ENCODE measurements at places on chromosomes 5 and 9.

GRCh38 chr5:10903786-10904560 lies 142.9 kb upstream of the DAP start:
- DNase-seq = no peak

DNA sequence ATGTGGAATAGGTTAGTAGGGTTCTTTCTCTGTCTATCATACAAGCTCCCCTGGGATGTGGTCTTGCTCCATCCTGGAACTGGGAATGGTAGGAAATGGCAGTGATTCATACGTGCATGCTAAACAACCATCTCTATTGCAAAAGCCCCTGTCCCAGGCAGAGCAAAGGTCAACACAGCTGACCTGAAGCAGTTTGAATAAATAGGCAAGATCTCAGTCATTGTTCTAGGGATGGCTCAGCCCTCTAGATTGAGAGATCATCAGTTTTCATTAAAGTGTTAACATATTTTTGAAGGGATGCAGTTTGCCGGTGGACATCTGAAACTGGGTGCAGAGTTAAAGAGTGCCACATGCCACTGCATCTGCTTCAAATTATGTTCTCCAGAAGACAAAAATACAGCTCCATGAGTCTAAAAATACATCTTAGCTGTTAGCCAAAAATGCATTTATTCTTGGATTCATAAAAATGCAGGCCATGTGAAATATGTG lies 224.1 kb downstream of the ESM1 start:
- DNase-seq = no peak

DNA sequence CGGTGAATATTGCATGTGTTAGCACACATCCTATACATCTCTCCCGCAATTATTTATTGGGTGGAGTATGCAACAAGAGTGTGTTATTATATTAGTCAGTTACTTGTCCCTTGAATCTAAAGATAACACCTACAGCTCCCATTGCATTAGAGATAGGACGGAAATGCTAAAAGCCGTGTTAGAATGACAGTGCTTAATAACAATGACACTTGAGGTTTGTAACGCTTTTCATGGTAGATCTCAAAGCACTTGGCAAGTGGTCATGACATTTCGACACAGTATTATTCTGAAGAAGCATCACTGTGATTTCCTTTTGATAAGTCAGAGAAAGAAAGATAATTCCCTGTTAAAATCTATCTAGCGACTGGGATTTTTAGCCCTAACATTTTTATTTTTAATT lies 33.4 kb upstream of the TRIO start:
- no peak for DNase-seq

DNA sequence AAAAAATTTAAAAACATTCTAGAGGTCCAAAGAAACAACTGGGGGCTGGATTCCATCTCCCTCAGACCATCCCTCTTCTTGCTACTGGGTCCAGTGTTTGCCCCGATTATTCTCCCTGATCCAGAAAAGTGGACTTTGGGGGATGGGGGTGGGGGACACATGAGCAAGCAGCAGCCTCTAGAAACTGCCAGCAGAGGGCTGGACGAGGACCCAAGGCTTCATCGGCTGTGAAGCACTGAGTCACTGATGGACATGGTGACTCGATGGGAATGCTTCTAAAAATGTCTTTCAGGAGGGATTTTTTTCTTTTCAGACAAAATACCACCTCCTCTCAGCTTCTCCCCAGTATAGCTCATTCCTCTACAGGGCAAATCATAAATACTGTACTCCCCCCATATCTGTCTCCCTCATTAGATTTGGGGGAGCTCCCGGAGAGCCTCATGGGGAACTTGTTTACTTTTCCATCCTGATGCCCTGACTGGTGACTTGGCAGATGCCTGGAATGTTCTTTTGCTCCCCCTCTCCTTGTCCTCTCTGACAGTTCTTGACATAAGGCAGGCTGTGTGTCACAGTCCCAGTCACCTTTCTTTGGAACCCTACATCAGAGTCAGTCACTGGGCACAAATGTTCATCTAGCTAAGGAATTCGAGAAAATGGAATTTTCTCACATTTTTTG lies 67.2 kb upstream of the STC2 start:
- no peak for DNase-seq

DNA sequence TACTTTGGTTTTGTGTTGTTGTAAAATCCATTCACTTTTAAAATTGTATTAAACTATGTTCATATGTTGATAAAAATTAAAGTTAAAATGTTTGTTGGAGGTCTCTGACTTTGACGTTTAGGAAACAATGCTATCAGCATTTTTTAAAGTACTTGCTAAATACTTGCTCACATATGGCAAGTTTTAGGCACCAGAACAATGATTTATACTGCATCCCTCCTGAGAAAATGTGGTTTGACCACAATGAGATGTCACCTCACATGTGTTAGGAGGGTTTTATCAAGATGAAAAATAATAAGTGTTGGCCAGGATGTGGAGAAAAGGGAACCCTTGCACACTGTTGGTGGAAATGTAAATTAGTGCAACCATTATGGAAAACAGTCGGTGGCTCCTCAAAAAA lies 180.8 kb downstream of the HSD17B3 start:
- DNase-seq = no peak

GRCh38 chr5:15510831-15511230 lies 10.9 kb downstream of the FBXL7 start:
- DNase-seq = no peak

- DNase-seq = no peak
These were observed 47.8 kb upstream of the INSYN2B start for GRCh38 chr5:170028124-170028523.

DNA sequence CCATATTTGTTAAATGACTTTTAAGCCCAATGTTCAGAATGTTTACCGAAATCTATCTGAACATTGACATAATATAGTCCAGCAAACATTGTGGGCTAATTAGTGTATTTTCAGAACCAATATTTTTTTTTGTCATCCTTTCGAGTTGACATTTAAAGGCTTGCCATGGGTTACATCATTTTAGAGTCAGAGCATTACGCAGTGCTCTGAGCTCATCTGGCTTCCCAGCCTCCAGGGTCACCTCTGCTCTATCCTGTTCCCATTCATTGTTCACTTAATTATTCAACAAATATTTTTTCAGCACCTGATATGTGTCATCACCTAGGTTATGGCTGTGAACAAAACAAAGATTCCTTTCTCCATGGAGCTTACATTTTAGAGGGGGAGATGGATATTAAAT lies 80.2 kb downstream of the SREK1 start:
- no peak for DNase-seq

- DNase-seq = no peak
These were observed 26.1 kb upstream of the RETREG1 start for GRCh38 chr5:16642867-16643266.

DNA sequence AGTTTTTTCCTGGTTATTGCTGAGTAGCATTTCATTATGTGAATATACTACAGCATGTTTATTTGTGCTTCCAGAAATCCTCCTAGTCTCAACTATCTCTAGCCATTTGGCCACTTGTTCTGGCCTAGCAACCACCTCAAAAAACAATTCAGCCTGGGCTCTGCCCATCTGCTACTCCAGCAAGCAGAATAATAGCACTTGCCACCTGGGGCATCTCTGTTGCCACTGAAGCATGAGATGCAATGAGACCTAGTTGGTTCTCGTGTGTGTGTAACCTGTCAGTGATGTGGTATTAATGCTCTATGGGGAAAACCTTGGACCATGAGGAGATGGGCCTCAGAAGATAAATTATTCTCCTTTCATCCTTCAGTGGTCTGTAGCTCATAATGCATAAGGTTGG lies 129.5 kb downstream of the RNF180 start:
- DNase-seq = no peak

- DNase-seq = no peak
These were observed 162.6 kb downstream of the GLIS3 start for GRCh38 chr9:4137234-4137633.

- no peak for DNase-seq
These were observed 83.1 kb downstream of the TEX10 start for GRCh38 chr9:100269656-100270055.

DNA sequence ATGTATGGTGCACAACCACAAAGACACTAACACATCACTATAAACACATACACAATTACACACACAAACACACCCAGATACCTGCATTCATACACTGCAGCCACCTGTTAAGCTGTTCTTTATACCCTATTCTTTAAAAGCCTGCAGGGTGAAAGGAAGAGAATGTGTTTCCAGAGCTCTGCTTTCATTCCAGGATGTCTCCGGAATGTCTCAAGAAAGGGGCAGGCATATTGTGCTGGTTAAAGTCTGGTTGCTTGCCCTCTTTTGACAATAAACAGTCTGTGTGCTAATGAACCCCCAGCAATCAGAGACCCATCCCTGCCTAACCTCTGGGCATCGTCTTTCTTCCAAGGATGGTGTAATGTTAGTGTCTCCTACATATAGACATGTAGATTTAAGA lies 181.6 kb downstream of the EPB41L4A start:
- DNase-seq = no peak

- DNase-seq = no peak
These were observed 115.3 kb downstream of the UNC13B start for GRCh38 chr9:35277171-35277520.

DNA sequence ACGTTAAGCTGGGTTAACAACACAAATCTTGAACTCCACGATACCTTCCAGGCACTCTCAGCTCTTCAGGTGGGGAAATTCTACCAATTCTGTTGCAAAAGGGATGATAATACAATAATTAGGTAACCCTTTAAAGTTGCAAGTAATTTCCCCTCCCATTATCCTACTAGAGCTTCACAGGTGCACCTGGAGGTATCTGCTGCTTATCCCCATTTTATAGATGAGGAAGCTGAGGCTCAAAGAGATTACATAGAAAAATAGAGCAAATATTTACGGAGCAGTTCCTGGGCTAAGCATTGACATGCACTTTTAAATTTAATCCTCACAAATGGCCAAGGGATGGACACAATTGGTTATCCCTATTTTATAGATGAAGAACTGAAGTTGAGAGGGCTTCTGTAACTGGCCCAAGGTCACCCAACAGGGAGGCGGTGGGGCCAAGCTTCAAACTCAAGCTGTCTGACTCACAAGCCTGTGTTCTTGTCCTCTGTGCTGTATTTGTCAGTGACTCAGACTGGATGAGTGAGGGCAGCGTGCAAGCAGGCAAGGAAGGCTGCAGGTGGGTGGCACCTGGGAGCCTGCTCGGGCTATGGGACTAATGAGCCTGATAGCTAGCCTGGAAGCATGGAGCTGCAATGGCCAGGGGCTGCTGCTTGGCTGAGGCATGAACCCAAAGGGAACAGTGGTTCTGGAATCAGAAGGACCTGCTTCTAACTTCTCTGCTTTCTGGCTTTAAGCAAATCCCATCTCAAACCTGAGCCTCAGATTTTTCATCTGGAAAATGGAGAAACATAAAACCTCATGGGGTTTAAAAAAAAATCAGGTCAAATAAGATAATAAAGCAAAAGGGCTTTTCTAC lies 105.5 kb downstream of the PDE6A start:
- no peak for DNase-seq

GRCh38 chr5:111887706-111888105 lies 130.7 kb upstream of the NREP start:
- no peak for DNase-seq

GRCh38 chr5:7269591-7270274 lies 126.2 kb upstream of the ADCY2 start:
- DNase-seq = no peak

DNA sequence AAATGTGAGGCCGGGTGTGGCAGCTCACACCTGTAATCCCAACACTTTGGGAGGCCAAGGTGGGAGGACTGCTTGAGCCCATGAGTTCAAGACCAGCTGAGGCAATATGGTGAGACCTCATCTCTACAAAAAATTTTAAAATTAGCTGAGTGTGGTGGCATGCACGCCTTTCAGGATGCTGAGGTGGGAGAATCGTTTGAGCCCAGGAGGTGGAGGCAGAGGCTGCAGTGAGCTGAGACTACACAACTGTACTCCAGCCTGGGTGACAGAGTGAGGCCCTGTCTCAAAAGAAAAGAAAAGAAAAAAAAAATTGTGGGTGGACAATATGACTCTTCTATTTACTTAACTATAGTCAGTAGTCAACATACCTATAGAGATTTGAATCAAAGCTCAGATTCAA lies 4.8 kb downstream of the CHD1 start:
- no peak for DNase-seq

DNA sequence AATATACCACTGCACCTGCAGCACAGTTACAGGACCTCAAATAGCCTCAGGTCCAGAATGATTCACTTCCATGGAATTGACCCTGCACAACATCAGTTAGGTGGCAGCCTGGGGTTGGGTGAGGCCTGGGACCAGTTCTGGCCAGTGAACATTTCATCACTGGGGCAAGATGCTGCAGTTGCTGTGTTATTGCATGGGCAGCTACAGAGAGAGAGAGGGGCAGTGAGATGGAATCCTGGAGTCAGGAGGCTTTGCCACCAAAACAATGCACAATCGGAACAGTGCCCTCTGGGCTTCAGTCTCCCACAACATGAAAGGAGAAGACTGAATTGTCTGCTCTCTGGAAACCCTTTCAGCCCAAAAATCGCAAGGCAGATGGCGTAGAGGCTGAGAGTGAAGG lies 51.8 kb downstream of the SH3TC2 start:
- no peak for DNase-seq

DNA sequence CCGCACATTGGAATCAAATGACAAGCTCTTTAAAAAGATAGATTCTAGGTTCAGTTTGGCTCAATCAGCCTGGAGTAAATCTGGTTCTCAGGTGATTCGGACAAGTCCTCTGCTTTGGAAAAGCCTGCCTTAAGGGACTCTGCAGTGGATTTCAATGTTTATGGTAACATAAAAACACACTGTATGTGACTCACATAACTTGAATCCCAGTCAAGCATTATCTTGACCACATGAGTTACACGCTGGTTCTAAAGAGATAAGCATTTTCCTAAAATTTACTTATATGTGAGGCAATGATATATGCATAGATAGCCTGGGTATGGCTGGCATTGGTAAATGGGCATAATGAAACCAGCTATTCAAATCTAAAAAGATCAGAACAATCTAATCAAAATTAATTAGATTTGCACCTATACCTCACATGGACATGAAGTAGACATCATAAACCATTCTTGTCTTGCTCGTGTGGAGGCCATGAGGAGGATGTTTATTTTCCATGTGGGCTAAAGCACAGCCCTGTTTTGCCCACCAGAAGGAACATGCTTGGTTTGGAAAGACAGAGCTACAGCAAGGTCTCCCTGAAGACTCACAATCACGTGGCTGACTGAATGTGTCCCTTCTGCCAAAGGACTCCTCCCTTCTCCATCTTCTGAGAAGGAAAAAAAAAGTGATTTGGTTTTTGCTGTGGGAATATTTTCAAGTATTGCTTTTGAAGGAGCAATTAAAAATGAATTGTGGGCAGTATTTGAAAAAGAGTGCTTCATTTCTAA lies 351.7 kb downstream of the DIRAS2 start:
- no peak for DNase-seq

DNA sequence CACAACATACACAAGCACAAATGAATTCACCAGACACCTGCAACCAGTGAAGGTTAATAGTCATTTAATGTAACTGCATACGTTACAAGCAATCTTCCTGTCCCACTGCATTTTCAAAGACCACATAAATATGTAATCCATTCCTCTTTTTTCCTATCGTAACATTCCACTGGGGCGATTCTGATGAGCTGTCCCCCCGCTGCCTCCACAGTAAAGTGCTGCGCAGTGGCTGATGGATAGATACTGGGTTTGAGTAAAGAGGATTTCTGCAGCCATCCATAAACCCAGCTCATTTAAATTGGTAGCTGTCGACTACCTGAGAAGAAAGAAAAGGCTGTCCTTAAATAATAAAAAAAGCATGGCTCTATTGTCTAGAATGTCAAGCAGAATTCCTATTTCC lies 181.1 kb downstream of the SPOCK1 start:
- no peak for DNase-seq
